Left cardiac atrium (tissue), 4 donors: ENCODE measurements at places on chromosomes 4 and X. TPM values are rescaled to one million over a fixed set of nuclear protein-coding genes. Genes with fewer than 3 reads are reported as not detected.

KDR gene
- 22.3 TPM for total RNA-seq

SUV39H1 gene
- total RNA-seq, result 3.6 TPM

DDIT4L gene
- 6.1 TPM for total RNA-seq

MAPK10 gene
- total RNA-seq, result 20.3 TPM

CLDN2 gene
- total RNA-seq, result 0.10 TPM

BTC gene
- total RNA-seq, result 0.35 TPM

SCRG1 gene
- total RNA-seq, result 1.6 TPM

MAOA gene
- 105 TPM for total RNA-seq

INTU gene
- 5.6 TPM for total RNA-seq

PPP1R2C gene
- total RNA-seq, result not detected

ARHGEF9 gene
- 69.3 TPM for total RNA-seq

ANXA3 gene
- 59.2 TPM for total RNA-seq
